ENCODE measurements at places on chromosomes 2 and 18.

- no peak for DNase-seq
These were observed 43.2 kb downstream of the LDLRAD4 start for GRCh38 chr18:13261661-13262357.

DNA sequence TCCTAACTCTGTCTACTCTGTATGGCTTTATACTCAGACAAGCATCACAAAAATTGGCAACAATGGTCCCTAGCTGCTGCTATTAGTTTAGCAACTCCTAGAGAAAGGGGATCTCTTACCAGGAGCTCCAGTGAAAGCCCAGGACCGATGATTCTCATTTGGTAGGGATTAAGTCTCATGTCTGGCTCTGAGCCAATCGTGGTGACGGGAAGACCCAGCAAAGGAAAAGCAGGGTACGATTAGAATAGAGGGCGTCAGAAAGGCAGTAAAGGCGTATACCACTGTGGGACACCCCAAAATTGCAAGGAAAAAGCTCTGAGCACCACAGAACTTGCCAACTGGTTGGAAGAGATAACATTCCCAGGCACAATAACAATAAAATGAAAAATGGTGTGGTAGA, 129.5 kb downstream of the MTCL1 start:
- DNase-seq, result no peak

DNA sequence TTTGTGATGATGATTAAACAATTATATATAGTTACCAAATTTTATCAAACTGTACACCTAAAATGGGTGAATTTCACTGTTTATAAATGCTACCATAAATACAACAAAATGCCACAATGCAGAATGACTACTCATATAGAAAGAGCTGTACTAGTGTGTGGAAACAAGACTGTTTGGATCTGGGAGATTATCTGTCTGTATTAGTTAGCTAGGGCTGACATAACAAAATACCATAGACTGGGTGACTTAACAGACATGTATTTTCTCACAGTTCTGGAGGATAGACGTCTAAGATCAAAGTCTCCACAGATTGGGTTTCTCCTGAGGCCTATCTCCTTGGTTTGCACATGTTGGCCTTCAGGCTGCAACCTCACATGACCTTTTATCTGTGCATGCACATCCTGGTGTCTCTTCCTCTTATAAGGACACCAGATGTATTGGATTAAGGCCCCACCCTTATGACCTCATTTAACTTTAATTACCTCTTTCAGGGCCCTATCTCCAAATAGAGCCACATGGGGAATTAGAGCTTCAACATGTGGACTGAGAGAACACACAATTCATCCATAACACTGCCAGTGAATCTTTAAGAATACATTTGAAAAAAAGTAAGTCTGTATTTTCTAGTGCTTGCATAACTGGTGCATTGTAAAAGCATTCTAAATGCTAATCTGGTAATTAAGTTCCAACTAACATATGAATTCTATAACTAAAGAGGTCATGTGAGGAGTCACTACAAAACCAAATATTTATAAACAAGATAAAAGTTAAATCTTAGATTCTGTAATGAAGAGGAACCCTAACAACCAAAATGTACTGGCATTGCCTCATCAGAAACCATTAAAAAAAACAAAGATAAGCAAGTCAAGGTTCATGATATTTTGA, 699.6 kb downstream of the NYAP2 start:
- DNase-seq, result no peak

GRCh38 chr2:26786207-26787028, 562 bp downstream of the CENPA start:
- DNase-seq, result peak; percentile 33

DNA sequence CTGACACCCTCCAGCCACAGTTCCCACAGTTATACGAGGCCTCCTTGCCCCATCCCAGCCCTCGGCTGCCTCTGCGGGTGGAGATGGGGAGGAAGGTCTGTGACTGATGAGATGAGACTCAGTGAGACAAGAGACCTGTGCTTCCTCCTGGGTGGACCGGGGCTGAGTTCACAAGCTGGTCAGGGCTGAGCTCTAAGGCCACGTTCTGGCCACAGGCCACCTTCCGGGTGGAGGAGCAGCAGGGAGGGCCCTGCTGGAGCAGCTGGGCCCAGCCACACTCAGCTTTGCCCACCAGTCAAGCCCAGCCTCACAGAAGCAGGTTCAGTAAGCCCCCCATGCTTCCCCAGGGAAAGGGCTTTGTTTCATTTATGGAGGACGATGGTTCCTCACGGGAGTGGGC, 214.7 kb downstream of the ANKRD30B start:
- no peak for DNase-seq

GRCh38 chr2:219737270-219737691, 109.9 kb downstream of the SLC4A3 start:
- DNase-seq, result no peak

DNA sequence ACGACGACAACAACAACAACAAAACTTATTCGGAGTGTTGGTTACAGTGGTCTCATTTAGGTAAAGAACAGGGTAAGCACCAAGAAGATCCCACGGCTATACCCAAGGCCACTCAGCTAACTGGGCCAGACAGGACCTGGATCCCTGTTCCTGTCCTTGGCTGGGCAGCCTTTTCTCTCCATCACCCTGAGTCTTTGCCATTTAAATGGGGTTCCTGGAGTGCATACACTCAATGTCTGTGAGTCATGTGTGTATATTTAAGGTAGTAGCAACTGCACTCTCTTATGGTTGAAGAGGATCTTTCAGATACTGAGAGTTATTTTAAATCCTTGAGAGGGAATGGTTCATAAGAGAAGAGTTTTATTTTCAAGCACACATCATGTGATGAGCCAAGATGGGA, 35.3 kb downstream of the ADCYAP1 start:
- DNase-seq, result no peak

DNA sequence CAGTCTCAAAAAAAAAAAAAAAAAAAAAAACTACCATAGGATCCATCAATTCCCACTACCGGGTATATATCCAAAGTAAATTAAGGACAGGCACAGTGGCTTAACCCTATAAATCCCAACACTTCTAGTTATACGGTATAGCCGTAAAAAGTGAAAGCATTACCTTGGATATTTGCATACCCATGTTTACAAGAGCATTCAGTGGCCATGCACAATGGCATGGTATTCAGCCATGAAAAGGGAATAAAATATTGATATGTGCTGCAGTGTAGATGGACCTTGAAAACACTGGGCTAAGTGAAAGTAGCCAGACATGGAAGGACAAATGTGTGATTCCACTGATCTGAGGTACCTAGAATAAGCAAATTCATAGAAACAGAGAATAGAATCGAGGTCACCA, 111.8 kb upstream of the CAB39 start:
- no peak for DNase-seq

- no peak for DNase-seq
These were observed 35.1 kb downstream of the DCDC2C start for GRCh38 chr2:3738454-3738853.

Data from WTC11 (cell line).